Fibroblast of pulmonary artery (primary cell): ENCODE measurements at places on chromosomes 6 and 20.

DNA sequence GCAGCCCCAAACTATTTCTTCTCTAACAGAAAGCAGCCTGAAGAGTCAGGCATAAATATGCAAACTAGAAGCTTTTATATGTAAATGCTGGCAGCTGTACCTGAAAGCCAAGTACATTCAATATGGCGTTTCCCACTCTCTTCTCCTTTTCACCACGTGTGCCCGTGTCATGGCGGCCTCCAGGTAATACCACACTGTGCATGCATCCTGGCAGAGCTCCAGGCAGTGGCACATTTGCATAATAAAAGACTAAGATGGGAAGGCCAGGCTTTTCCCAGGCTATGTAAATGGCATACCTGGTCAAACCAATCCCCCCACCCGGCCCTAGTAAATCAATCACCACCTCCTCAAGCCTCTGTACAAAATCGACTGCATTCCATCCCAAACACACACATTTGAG, 120.6 kb downstream of the MMUT start:
- no peak for DNase-seq

DNA sequence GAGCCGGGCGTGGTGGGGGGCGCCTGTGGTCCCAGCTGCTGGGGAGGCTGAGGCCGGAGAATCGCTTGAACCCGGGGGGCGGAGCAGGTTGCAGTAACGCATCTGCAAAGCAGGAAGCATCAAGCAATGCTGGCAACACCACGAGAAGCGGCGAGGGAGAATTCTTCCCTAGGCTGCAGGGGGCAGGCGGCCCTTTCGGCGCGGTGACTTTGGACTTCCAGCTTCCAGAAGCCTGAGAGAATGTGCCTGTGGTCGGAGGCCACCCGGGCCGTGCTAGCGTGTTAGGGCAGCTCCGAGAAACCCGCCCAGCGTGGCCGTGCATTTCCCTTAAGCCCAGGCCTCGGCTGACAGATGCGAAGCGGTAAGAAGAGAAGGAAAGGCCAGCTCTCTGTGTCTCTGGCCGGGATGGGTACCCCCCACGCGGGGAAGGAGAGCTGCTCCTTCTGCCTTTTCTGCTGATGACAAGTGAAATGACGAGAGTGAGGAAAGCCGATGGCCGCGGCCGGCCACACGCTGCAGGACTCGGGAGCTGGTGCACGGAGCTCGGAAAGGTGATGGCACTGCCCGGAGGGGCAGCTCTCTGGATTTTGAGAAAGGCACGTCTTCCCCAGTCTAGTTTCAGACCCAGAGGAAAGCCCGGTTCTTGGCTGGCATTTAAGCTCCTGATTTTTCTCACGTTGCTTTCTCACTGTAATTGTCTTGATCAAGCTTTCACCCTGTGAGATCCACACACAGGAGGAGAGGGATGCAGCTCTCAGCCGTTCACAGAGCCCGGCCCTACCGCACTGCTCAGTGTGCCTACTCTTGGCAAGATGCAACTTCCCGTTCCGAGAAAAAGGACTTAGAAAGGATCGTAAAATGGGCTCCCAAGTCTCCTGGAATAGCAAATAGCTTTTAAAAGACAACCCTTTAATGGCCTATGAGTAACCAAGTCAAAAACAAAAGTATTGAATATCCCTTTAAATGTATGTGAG, 68.3 kb upstream of the EXOC2 start:
- DNase-seq: no peak

DNA sequence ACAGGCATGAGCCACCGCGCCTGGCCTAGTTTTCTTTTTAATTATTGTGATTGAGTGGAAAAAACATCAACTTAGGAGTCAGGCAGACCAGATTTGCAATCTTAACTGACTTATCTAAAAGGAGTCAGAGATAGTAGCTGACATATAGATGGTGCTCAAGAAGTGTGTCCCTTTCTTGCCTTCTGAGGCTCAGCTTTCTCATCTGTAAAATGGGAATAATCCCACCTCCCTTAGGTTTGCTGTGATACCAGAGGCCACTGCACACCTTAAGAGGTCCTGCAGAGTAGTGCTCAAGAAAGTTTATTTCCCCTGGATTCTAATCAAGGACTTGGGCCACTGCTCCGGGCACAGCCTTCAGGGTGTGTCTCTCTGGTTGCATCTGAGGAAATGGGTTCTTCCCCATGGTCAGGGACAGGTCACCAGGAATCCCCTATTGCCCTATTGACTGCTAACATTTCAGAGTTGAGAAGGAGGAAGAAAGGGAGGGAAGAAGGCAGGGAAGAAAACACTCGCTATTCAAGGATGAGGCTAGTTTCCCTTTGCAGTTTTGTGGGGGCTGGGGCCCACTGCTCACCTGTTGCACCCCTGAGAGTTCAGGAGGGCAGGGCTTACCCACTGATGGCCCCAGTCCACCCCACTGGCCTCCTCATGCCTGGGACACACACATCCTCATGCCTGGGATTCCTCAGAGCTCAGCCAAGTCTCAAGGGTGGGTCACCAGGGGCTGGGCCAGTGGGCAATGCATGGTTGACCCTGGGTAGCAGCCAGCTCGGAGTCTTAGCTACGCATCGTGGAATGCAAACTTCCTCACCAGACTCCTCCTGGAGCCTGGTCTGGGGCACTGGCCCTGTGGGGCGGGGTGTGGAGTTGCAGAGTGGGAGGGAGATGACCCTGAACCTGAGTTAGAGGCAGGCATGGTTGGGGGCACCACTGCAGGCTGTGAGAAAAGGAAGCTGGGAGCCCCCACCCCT, 21.2 kb downstream of the C6orf132 start:
- no peak for DNase-seq

- DNase-seq: peak; percentile 3
Observed at GRCh38 chr6:88238065-88238464, 71.9 kb upstream of the CNR1 start.

DNA sequence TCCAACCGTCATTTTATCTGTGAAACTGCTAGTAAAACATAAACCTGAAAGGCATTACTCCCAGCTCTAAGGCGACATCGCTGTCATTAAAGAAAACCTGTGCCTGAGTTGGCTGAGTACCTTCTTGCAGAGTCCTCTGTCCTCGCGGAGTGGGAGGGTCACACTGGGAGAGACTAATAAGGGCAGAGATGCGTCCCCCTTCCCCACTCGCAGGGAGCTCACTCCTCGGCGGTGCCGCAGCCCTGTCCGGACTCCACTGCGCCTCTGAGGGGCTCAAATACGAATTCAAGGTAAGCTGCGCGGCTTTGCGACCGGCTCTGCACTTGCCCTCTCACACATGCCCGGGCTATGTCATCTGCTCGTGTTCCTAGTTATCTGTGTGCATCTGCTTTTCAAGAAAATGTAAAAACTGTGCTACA, at the start of gene COL19A1:
COL19A1 (plus strand) TSS at position 206 of the 419 bp plus-strand sequence. CDS start 13,012 bp downstream, outside the sequence.
- DNase-seq: no peak

- DNase-seq: no peak
Observed at GRCh38 chr6:33745548-33745947, 1.2 kb downstream of the IP6K3 start.

DNA sequence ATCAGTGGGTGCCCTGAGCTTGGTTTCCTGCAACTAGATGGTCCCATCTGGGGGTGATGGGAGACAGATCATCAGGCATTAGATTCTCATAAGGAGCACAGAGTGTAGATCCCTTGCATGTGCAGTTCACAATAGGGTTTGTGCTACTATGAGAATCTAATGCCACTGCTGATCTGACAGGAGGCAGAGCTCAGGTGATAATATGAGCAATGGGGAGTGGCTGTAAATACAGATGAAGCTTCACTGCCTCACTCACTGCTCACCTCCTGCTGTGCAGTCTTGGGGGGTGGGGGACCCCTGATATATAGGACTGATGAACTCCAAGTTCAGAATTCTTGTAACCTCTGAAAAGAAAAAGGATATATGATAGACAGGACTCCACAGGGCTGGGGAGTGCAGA, 108.0 kb downstream of the RIN2 start:
- no peak for DNase-seq

DNA sequence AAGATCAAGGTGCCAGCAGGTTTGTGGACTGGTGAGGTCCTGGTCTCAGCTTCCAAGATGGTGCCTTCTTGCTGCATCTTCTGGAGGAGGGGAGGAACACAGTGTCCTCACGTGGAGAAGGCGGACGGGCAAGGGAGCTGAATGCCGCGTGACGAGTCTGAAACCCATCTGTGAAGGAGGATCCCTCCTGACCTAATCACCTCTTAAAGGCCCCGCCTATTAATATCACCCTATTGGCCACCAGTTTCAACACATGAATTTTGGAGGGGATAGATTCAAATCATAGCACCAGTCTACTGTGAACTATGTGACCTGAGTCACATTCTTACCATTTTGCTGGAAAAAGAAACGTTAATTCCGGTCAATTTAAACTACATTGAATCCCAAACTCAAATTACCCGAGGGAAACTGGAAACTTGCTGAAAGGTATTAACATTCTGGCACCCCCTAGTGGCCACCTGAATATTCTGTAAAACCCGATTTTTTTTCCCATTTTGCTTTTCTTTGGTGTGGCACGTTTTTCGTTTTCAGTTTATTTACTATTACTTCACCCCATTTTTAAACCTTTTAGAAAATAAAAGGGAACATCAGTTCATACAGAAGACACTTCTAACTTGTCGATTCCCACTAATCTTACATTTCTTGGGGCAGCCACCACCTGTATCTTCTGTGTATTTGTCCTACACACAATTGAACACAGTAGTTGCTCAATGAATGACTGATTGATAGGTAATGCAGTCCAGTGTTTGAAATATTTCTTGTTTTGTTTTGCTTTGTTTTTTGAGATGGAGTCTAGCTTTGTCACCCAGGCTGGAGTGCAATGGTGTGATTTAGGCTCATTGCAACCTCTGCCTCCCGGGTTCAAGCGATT, 17.9 kb upstream of the CCDC170 start:
- DNase-seq: peak; percentile 69

- peak; percentile 49 for DNase-seq
Observed at GRCh38 chr6:148831531-148831930, 84.7 kb downstream of the UST start.
